ENCODE measurements at places on chromosomes 7 and 10. TPM values are rescaled to one million over a fixed set of nuclear protein-coding genes. Genes with fewer than 3 reads are reported as not detected.

DNA sequence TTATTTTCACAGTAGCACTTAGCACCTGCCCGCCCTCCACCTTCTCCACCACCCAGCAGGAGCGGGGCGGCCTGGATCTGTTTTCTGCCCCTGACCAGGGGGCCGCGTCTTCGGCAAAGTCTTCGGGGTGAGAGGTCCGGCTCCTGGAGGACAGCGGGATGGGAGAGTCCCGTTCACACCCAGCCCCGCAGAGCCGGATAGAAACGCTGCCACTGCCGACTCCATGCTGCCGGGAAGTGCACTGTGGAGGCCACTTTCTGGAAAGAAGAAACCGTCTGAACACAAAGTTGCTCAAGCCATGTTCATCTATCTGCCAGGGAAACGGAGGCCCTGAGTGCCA lies 14.5 kb upstream of the ZNF273 start:
- H3K27me3 ChIP-seq = no peaks in the 10 kb centered on the region
- no peak overlapping the region for H3K27ac ChIP-seq
- H3K36me3 ChIP-seq = no peaks in the 10 kb centered on the region
- H3K4me3 ChIP-seq = peak overlapping the region; percentile 52
- no peaks in the 10 kb centered on the region for H3K4me1 ChIP-seq
- no peak for DNase-seq

DNA sequence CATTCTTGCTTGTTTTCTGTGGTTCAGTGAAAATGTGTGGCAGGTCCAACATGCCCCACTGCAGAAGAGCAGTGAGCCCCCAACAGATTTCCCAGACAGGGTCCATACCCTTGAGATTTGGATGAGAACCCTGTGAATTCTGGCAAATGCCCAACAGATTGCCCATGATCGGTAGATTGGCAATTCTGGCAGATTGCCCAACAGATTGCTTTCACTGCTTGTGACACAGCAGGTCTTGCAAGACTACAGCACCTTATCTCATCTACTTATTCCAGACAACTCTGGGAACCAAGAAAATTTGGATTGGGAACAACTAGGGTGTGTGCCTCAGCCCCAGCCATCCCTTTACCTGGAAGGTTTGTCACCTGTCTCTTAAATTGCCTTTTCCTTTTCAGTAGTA lies 143.7 kb upstream of the COL1A2 start:
- H3K36me3 ChIP-seq = no peaks in the 10 kb centered on the region
- no peak overlapping the region for H3K4me3 ChIP-seq
- H3K27ac ChIP-seq = no peak overlapping the region
- no peak for DNase-seq
- no peaks in the 10 kb centered on the region for H3K4me1 ChIP-seq

- H3K27ac ChIP-seq = no peak overlapping the region
- H3K36me3 ChIP-seq = no peaks in the 10 kb centered on the region
- H3K4me3 ChIP-seq = no peak overlapping the region
- no peaks in the 10 kb centered on the region for H3K4me1 ChIP-seq
- H3K27me3 ChIP-seq = no peaks in the 10 kb centered on the region
Observed at GRCh38 chr7:91103363-91103762, 160.9 kb upstream of the FZD1 start.

- no peaks in the 10 kb centered on the region for H3K36me3 ChIP-seq
- H3K4me1 ChIP-seq = no peaks in the 10 kb centered on the region
- no peak overlapping the region for H3K27ac ChIP-seq
- DNase-seq = no peak
Observed at GRCh38 chr10:52213321-52213752, 100.7 kb upstream of the DKK1 start.

- DNase-seq = no peak
- no peak overlapping the region for H3K27ac ChIP-seq
- H3K36me3 ChIP-seq = no peaks in the 10 kb centered on the region
- no peak overlapping the region for H3K4me3 ChIP-seq
- no peaks in the 10 kb centered on the region for H3K4me1 ChIP-seq
- no peaks in the 10 kb centered on the region for H3K27me3 ChIP-seq
Observed at GRCh38 chr10:422241-422640, 267.2 kb downstream of the DIP2C start.

- H3K27me3 ChIP-seq = no peaks in the 10 kb centered on the region
- no peak overlapping the region for H3K4me3 ChIP-seq
- H3K4me1 ChIP-seq = no peaks in the 10 kb centered on the region
Observed at GRCh38 chr10:62972103-62972502, 155.9 kb upstream of the EGR2 start.

GRCh38 chr7:11009631-11010030 lies 36.0 kb downstream of the PHF14 start:
- no peak overlapping the region for H3K4me3 ChIP-seq
- H3K27me3 ChIP-seq = no peaks in the 10 kb centered on the region
- H3K27ac ChIP-seq = no peak overlapping the region

GRCh38 chr7:27661811-27662489 lies 733 bp downstream of the HIBADH start:
- peak overlapping the region; percentile 91 for H3K27ac ChIP-seq
- no peaks in the 10 kb centered on the region for H3K36me3 ChIP-seq
- no peaks in the 10 kb centered on the region for H3K27me3 ChIP-seq
- no peaks in the 10 kb centered on the region for H3K4me1 ChIP-seq
- H3K4me3 ChIP-seq = peak overlapping the region; percentile 74

DNA sequence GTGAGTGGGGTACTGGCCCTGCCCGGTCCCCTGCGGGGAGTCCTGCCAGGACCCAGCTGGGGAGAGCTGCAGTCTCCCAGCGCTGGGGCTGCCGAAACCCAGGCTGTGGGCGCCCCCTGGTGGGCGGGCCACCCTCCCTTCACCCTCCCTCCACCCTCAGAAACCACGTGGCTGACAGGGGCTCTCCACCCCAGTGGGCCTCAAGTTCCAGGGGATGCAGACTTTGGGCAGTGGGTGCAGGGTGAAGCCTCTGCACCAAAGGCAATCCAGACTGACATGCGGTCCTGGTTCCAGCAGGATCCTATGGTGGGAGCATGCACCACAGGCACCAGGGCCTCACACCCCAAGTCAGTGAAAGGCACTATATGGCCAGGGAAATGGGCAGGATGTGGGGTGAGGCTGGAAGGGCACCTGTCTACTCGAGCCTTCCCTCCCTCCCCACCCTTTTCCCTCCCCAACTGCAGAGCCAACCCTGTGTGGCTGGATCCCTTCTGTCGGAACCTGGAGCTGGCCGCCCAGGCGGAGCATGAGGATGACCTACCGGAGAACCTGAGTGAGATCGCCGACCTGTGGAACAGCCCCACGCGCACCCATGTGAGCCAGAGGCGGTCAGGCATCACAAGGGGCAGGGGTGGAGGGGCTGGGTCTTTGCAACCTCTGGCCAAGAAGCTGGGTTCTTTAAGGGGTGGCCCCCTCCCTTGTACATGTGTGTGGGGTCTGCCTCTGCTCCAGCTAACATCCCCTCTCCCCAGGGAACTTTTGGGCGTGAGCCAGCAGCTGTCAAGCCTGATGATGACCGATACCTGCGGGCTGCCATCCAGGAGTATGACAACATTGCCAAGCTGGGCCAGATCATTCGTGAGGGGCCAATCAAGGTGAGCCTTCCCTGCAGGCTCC lies 38.8 kb downstream of the PSAP start:
- H3K27me3 ChIP-seq = no peaks in the 10 kb centered on the region
- DNase-seq = no peak

GRCh38 chr7:31776616-31777015 lies 89.6 kb downstream of the PPP1R17 start:
- no peaks in the 10 kb centered on the region for H3K4me1 ChIP-seq
- no peak overlapping the region for H3K4me3 ChIP-seq
- H3K36me3 ChIP-seq = no peaks in the 10 kb centered on the region
- H3K27ac ChIP-seq = no peak overlapping the region

GRCh38 chr7:98178321-98178720 lies 32.9 kb upstream of the BHLHA15 start:
- no peak overlapping the region for H3K27ac ChIP-seq
- DNase-seq = no peak
- no peaks in the 10 kb centered on the region for H3K27me3 ChIP-seq
- H3K36me3 ChIP-seq = no peaks in the 10 kb centered on the region
- no peak overlapping the region for H3K4me3 ChIP-seq

GRCh38 chr7:121048195-121048594 lies 59.7 kb downstream of the CPED1 start:
- DNase-seq = no peak
- no peak overlapping the region for H3K27ac ChIP-seq
- no peaks in the 10 kb centered on the region for H3K36me3 ChIP-seq
- H3K27me3 ChIP-seq = no peaks in the 10 kb centered on the region

GRCh38 chr10:69769395-69769992 lies 32.2 kb upstream of the COL13A1 start:
- H3K4me1 ChIP-seq = no peaks in the 10 kb centered on the region
- H3K4me3 ChIP-seq = no peak overlapping the region
- no peak for DNase-seq
- no peak overlapping the region for H3K27ac ChIP-seq

DNA sequence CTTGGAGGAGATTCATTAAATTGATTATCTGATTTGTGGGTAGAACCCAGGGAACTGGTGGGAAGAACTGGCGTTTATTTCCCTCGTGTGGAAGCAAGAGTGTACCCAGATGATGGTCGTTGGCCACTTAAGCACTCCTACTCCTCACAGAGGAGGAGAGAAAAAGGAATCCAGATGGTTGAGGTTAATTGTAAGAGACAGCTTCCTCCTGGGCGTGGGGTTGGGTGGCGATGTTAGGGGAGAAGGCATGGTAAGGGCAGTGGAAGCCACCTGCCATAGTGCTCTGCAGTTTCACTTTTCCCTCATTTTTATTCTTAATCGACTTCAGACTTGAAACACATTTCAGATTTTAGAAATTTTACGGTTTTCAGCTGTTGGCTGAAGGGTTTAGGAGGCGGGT lies 104.1 kb downstream of the DOCK1 start:
- no peak for DNase-seq
- no peak overlapping the region for H3K27ac ChIP-seq
- no peaks in the 10 kb centered on the region for H3K36me3 ChIP-seq
- H3K4me3 ChIP-seq = no peak overlapping the region

DNA sequence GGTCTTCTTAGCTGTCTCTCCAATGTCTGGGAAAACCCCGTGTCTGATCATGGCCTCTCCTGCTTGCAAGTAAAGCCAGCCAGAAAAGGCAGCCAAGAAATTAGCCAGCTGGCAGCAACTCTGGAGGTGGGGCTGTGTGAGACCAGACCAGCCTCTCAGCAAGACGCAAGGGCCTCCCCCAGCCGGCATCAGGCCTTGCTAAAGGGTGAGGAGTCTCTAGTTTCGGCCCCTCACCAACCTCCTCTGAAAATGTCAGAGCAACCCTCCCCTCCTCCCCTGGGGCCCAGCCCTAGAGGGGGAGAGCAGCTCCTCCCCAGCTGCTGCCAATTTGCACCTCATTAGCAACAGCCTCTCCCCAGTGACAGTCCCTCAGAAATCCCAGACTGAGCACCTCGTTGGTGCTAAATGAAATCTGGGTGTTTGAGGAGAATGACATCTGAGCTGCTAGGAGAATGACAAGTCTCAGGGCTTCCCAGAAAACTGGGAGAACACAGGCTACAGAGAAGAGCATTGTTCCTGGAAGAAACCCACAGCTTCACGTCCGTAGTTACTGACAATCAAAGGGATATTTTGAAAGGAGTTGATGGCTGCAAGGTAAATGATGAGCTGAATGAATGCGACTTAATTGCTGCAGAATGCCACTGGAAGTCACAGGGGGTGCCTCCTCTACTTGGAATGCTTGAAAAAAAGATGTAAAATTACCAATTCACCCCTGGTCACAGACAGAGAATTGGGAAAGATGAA lies 25.9 kb downstream of the DGKI start:
- DNase-seq = peak; percentile 53
- no peaks in the 10 kb centered on the region for H3K36me3 ChIP-seq

Gene PLXNA4
- total RNA-seq = 26.2 TPM

Gene TBRG4
- total RNA-seq = 37.9 TPM

Gene SLC18A3
- not detected for total RNA-seq

Gene WNT2
- 1.5 TPM for total RNA-seq

Gene FFAR4
- total RNA-seq = 0.33 TPM

Gene TDRD1
- 0.73 TPM for total RNA-seq

Gene ZNF239
- 9.1 TPM for total RNA-seq

Gene HYAL4
- not detected for total RNA-seq

All from breast epithelium (tissue), 4 donors.